Activated T-cell treated with anti-CD3 and anti-CD28 coated beads for 48 hours (primary cell): ENCODE measurements at places on chromosomes 7 and 10.

DNA sequence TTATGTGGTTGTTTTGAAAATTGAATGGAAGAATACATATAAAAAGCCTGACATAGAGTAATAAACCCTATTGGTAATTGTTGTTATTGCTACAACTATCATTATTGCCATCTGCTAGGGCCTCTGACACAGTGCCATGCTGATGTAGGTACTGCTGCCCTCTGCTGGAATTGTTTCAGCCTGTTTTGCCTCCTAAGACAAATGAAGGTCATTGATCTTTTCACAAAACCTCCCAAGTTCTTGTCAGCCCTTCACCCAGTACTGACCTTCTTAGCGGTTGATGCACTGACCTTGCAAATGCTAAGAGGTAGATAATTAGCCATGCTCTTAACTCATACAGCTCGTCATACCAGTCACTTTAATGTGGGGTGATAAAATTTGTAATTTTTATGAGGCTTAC lies 975.2 kb downstream of the SORCS1 start:
- DNase-seq: no peak

DNA sequence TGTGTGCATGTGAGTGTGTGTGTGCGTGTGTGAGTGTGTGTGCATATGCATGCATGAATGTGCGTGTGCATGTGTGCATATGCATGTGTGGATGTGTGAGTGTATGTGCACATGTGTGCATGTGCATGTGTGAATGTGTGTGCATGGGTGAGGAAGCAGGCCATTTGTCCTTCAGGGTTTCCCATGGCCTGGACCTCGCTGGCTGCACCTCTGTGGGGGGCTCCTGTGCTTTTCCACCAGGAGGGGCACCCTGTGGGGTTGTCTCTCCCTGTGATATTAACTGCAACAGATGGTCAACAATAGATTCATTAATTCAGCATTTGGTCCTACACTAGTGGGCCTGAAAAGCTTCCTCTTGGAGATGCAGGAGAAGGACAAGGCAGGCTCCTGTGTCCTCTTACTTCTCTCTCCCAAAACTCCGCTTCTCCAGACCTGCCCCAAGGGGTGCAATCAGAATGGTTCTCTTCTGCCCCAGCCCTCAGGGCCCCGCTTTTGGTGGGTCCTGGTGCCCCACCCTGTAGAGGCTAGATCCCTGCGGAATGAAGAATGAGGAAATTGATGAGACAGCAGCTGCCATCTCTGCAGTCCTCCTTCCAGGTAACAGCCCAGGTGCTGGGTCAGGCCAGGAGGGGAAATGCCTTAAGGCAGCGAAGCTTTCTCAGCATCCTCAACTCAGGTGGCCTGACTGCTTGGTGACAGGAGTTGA lies 41.5 kb upstream of the NUB1 start:
- DNase-seq: no peak

DNA sequence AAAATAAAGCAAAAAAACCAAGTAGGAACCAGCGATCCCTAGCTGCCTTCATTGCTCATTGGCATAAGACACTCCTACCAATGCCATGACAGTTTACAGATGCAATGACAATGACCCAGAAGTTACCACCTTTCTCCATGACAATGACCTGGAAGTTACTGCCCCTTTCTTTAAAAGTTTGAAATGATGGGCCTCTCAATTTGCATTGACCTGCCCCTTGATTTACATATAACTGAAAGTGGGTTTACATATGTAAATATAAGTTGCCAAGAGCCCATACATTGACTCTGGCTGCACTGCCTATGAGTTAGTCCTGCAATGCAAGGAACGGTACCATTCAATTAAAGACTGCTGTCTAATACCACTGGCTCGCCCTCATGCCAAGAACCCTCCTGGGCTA lies 240.7 kb upstream of the LRRN3 start:
- DNase-seq: no peak

DNA sequence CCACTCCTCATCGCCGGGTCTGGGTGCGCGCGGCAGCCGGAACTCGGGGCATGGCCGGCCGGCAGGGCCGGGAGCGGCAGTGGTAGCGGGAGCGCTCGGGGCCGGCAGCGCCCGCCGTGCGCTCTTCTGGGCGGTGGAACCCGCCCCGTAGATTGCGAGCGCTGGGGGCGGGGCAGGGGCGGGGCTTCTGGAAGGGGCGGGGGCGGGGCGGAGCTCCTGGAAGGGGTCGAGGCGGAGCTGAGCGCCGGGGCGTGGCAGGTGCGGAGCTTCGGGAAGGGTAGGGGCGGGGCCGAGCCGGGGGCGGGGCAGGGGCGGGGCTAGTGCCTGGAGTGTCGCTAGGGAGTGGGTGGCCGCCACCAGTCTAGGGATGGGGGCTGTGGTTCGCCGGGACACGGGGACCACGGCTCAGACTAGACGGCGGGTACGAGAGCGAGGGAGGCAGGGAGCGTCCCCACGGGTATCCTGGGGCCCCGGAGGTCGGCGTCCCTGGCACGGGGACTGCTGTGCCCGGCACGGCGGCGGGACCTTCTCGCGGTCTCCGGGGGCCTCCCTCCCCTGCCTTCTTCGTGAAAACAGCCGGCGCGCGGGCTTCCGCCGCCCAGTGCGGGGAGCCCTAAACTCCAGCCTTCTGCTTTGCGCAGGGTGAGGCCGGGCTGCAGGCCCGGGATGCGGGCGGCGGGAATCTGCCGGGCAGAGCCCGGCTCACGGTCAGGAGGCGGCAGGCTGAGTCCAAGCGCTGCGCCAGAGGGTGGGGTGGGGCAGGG lies at the start of gene STK32C:
Gene STK32C (minus strand): TSS at position 128 of the 764 bp plus-strand sequence. CDS start 117 bp downstream, at position 11.
- peak; percentile 89 for DNase-seq

DNA sequence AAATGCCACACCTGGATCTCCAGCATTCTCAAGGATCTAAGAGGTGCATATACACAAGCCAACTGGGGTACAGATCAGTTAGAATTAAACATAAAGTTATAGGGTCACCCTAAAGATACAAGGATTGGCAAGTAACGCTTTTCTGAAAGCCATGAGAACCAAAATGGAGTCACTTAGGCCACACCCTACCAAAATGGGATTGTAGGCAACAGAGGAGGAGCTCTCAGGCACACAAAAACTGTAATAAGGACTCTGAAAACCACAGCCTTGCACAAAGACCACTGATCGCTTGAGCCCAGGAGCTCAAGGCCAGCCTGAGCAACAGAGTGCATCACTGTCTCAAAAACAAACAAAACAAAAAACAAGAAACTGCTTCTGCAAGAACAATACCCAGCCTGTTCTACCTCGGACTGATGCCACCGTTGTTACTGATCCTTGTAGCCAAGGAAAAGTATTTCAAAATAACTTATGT lies 35.5 kb downstream of the SVOPL start:
- DNase-seq: no peak

GRCh38 chr7:19400758-19401254 lies 255.6 kb upstream of the FERD3L start:
- no peak for DNase-seq

DNA sequence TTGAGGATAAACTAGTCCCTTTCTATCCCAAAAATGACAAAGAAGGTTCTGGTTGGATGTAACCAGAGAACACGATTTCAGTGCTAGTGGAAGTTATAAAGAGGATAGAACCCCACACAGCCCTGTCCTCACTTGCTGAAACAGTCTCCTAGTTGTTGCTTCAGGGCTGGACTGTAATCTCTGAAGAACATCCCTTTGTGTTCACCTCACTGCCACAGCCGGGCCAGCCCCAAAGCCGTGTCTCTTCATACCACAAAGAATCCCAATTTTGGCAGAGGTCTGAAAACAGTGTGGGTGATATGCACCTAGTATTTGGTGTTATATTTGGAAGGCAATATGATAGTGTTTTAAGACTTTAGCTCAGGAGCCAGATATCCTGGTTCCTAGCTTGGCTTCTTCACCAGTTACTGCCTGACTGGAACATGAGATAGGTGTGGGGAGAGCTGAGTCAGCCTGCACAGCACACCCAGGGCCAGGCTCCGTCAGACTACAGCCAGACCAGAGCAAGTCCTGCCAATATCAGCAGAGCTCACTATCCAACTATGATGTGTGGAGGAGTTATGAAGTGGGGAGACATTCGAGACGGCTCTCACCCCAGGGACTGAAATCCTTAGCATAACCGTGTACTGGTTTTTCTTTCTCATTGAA lies 21.2 kb downstream of the CYP3A4 start:
- DNase-seq: no peak

DNA sequence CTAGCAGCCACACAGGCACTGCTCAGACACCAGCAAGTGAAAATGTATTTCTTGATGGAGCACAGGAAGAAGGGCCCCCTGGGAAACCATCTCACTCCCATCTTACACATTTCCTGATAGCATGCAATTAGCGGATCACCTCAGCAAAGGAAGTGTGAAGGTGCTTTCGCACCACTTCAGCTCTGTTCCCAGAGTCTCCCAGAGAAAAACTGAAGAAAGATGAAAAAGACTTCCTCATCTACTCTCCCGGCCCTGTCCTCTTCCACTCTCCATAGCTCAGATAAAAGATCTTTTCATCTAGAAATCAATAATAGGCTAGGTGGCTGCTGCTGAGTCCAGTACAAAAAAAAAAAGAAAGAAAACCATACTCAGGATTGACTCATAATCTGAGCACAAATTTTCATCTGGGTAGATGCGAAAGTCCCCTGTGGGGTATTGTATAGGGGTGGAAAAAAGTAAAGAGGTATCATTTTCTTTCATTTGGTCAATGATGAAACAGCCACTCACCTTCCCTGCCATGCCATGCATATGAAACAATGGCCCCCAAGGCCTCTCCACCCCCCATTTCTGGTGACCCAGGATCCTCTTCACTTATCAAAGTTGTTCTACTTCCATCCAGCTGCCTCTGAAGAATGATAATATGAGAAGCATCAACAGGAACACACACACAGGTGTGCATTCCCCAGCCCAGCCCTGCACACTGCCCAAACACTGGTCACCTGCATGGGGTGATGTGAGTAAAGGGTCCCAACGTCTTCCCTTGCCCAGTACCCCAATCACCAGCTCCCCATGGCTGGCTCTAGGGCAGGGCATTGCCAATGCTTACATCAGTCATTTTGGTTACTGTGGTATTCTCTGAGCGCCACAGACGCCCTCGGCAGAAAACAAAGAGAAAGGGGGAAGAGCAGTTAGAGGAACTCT lies 48.8 kb upstream of the DGKI start:
- no peak for DNase-seq

DNA sequence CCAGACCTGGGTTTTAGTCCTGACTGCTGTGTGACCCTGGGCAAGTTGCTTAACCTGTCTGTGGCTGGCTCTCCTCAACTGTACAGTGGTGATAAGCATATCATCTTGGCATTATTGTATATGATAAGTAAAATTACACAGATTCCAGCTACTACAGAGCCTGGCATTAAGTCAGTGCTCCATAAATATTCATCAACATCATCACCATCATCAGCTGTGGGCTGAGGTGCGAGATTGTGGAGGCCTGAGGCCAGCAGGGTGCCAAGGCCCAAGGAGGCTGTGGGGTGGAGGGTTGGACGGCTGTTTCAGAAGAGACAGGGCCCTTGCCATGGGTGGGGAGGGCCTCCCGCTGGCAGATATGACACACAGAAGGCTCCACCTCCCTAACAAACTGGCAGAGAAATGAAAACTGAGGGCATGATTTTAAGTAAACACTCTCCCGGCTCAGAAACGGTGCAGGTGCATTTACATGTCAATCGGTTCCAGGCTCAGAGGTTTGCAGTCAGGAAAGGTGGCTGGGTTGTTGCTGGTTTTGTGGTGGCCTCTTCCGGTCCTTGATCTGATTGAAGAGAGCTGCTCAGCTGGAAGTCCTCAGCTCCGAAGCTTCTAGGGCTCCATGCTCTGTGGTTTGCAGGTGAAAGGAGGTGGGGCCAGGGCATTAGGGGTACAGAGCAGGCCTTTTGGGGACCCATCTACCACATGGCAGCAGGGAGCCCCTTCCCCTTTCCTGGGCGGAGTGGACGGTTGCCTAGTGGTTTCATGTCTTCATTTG lies 10.2 kb downstream of the CRYGN start:
- no peak for DNase-seq

DNA sequence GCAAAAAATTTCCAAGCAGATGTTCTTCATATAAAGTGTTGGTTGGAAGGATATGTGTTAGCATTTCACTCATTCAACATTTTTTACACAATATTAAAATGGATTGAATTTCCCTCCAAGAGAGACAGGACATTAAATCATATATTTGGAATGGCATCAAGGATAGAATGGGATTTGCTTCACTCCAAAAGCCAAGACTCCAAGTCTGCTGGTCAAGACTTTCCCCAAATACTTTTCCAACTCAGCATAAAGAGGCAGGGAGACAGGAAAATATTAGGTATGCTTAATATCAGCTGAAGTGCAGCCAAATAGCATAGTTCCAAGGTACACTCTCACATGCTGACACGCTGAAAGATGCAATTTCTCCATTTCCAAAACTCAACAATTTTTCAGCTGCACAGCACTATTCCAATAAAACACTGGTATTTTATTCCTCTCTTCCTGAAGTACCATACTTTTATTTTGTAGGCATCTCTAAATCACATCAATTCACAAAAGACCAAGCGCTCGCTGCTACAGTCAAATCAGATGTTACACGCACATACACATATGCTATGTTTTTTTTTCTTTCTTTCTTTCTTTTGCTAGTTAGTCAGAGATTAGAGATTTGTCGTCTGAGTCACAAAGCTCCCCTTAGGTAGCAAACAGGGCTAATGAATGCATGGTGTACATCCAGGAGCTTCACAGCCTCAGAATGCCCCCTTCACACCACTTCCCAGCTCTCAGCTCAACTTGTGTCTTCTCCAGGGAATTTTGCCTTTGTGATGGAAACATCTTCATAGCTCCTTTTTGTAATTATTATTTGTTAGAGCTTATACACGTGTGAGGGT lies 1033.8 kb upstream of the AUTS2 start:
- DNase-seq: no peak

DNA sequence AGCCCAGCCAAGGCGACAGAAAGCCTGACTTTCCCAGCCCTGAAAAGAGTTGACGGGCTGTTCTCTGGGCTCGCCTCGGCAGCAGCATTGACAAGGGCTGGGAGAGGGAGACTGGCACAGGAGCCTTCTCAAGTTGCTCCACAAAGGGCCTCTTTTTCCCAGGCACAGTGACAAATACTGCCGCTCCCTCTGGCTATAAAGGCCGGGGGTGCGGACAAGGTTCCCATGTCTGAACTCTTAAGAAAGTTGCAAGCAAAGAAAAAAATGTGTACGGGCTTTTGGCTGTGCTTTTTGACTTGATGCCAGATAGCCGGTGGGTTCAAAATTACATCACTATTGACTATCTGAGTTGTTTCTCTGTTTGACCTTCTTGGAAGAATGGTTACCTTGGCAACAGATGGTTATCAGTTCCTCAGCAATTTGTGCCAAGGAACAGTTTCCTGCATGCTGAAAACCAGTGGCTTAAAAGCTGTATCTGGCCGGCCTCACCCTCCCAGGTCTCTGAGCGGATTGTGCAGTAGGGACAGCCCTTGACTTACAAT lies 115.9 kb upstream of the EEPD1 start:
- no peak for DNase-seq

GRCh38 chr10:6780008-6780677 lies 200.1 kb upstream of the PRKCQ start:
- DNase-seq: no peak

DNA sequence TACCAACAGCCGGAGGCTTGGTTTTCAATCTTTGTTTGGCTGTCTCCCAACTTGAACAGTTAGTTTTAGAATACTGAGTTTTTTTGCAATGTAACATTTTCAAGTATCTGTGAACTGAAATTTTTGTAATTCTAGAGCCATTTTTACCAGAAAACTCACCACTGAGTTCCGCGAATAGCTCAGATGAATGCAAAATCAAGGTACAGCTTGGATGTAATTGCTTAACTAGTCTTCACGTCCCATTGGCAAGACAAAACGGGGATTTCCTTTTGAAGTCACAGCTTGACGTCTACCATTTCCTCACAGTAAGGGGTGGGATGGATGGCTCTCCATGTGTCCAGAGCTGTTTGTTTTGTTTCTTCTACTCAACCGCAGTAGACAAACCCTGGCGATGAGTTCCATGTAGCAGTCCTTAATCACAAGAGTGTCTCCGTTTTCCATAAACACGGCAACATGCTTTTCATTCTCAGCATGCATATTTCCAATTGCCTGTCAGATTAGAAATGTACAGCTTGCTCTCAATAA lies 55.8 kb upstream of the FGFR2 start:
- DNase-seq: no peak
